ENCODE measurements at places on chromosomes 4 and X. TPM values are rescaled to one million over a fixed set of nuclear protein-coding genes. Genes with fewer than 3 reads are reported as not detected.
A peak's percentile ranks its signal among the peaks of the same experiment; 100 is the strongest.

Gene MAGEC2
- total RNA-seq: 184 TPM

Gene TXK
- 2.3 TPM for total RNA-seq

Gene LEF1
- total RNA-seq: 31.6 TPM

- no peak for DNase-seq
These were observed 101.1 kb upstream of the CYLC1 start for GRCh38 chrX:83759872-83760271.

Gene RBPJ
- 92.3 TPM for total RNA-seq

Gene NPNT
- total RNA-seq: not detected

DNA sequence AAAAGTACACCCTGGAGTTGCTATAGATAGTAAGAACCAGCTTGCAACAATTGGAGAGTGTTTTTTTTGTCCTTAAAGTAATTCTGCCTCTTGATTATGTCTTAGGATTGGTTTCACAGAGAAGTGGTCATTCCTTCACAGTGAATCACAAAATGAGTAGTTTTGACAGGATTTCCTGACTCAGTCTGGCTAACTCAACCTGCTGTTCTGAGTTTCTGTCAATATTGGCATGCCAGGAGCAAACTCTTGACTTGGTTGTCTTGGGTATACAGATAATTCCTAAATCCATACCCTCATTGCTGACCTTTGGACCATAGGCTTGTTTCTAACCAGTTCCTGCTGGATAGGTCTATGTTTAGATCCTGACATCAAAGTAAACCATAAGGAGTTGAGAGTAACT lies 9.4 kb downstream of the FHIP1A start:
- peak; percentile 65 for DNase-seq

DNA sequence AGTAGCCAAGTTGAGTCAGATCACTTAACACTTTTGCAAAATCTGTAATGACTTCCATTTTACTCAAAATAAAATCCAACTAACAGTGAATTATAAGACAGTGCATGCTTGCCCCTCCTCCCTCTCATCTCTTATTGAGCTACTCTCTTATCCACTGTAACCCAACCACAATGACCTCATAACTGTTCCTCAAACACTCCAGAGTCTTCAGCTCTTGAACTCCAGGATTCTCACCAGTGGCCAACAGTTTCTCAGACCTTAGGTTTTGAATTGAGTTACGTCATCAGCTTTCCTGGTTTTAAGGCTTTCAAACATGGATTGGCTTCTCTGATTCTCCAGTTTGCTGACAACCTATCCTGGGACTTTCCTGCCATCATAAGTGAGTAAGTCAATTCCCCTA lies 938.3 kb downstream of the RAB28 start:
- DNase-seq: no peak

- DNase-seq: peak; percentile 22
These were observed 58.7 kb downstream of the RWDD4 start for GRCh38 chr4:183600189-183600685.

- DNase-seq: no peak
These were observed 630.8 kb upstream of the INTU start for GRCh38 chr4:127001933-127002332.

- no peak for DNase-seq
These were observed 136.5 kb downstream of the NR3C2 start for GRCh38 chr4:148305751-148306150.

Gene HOPX
- total RNA-seq: not detected

- no peak for DNase-seq
These were observed 87.5 kb downstream of the MAMLD1 start for GRCh38 chrX:150450519-150451177.

GRCh38 chr4:123300222-123301039 lies 96.2 kb upstream of the SPRY1 start:
- no peak for DNase-seq

- no peak for DNase-seq
These were observed 33.6 kb downstream of the GRIA3 start for GRCh38 chrX:123217728-123218127.

DNA sequence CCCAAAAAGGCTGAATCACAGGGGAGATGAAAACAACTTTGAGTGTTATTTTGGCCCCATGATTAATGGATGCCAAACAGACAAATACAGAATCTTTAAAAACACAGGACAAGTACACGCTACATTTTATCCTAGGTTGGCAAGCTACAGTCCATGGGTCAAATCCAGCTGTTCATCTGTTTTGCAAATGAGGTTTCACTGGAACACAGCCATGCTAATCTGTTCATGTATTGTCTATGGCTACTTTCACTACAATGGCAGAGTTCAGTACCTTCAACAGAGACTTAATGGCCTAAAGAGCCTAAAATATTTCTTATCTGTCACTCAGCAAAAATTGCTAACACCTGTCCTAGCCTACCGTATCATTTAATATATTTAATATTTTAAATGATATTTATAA lies 1548.5 kb upstream of the IGFBP7 start:
- no peak for DNase-seq

Gene PAK3
- total RNA-seq: 0.88 TPM

DNA sequence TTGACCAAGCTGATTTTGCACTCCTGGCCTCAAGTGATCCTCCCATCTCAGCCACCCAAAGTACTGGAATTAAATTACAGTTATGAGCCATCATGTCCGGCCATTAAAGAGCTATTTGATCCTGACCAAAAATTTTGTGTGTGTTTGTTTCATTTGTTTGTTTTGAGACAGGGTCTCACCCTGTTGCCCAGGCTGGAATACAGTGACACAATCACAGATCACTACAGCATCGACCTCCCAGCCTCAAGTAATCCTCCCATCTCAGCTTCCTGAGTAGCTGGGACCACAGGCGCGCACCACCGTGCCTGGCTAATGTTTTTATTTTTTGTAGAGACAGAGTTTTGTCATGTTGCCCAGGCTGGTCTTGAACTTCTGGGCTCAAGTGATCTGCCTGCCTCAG lies 82.9 kb upstream of the RBPJ start:
- no peak for DNase-seq

DNA sequence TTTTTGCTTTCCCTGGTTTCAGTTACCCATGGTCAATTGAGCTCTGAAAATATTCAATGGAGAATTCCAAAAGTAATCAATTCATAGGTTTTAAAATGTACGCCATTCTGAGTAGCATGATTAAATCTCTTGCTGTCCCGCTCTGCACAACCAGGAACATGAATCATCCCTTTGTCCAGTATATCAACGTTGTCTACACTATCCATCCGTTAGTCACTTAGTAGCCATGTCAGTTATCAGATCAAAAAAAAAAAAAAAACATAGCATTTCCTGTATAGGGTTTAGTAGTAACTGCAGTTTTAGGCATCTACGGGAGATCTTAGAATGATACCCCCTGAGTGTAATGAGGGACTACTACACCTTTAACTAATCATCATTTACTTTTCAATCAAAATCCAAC lies 15.1 kb downstream of the LAMP2 start:
- DNase-seq: peak; percentile 32

Gene FRG2
- total RNA-seq: 0.96 TPM

GRCh38 chrX:105975382-105975781 lies 63.1 kb downstream of the SERPINA7 start:
- no peak for DNase-seq

Measured in RPMI7951 (cell line).